ENCODE measurements at places on chromosomes 6 and 20.

DNA sequence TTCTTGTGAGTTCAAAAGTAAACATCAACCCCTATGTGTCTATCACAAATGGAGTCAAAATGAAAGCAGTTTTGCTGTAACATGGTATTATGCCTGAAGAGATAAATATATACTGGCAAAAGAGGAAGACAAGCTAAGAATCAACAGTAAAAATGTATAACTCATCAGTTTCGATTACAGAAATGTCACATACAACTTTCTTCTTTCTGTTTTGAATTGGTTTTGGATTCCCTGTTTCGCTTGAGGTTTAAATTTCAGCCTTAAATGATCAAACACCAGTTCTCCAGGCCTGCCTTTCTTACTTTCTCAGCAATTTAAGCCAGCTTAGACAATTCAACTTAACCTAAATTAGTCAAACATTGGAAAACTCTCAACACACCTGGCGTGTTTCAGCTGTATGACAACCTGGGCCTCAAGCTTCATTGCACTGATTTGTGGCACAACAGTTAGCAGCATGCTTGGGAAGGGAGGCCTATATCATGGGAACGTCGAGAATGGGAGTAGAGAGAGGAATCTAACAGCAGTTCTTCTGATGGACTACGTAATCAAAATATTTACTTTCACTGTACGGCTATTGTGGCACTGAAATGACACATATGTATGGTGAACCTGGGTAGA lies 51.9 kb upstream of the MARCKS start:
- DNase-seq = no peak

GRCh38 chr6:158817728-158818580 lies 1.2 kb downstream of the EZR start:
- peak; percentile 76 for DNase-seq

DNA sequence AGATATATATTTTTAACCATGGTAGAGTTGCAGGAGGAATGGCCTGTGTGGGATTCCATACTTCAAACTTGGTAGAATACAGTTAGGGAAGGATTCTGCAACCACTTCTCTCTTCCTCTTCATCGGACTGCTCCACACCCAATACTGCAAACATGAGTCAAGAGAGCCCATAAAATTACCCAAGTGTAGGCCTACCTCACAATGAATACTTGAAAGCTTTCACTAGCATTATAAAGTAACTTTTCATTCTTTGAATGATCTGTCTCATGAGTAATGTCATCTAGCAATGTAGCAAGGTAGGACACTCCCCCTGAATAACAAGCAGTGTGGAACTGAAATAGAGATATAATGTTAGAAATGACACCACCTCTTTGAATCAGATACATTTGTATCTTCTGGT lies 79.4 kb downstream of the FOXC1 start:
- no peak for DNase-seq

DNA sequence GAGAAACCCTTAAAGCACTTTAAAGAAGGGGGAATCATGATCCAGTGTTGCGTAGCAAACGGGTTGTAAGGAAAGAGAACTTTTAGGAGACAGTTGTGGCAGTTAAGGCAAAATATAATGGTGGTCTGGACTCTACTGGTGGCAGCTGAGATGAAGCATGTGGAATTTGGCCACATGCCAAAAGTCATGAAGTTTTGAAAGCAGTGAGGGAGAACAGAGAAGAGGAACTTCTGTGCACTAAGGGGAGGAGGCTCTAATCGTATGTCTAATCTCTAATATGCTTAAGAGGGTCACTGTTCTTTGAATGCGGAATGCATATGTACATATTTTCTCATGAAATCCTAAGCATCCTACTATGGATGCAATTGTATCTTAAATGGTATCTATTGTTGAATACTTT lies 91.5 kb downstream of the RIMS1 start:
- DNase-seq = no peak

DNA sequence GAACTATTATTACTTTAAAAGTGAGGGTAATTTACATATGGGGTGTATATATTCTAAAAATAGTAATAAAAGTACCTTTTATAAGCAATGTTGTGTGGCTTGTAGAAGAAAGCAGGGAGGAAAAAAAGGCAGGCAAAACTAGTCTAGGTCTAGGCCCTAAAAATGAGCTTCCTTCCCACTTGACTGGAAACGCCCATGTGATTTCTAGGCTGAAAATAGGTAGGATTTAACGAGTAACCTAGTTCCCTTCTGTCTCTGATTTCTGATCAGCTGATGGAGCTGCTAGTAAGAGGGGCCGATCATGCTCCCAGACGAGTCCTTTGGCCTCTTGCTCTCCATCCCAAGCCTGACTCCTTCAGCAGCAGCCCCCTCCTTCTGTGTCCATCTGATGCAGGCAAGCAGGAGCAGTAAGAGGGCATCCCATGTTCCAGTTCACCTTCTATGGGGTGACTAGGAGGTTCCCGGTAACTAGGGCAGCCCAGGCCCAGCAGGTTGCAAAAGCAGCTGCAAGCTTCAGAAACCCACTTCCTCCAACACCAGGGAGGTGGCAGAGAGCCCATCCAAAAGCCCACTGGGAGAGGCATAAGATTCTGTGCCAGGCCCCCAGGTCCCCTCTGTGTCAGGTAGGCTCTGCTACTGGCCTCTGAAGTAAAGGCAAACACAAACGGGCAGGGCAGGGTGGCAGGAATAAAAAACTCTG lies 24.4 kb downstream of the TBC1D20 start:
- no peak for DNase-seq

DNA sequence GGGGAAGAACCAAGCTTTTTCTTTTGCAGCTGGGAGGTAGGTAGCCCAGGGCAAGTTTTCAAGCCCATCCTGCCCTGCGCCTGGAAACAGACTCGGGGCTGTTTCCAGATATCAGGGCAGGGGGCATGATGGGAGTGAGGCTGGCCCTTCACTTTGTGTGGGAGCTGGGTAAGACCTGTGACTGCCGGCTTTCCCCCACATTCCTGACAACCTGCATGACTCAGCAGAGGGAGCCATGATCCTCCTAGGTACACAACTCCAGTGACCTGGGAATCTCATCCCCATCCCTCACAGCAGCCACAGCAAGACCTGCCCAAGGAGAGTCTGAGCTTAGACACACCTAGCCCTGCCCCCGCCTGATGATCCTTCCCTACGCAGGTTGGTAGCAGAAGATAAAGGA lies 280.8 kb downstream of the SOX4 start:
- DNase-seq = no peak

DNA sequence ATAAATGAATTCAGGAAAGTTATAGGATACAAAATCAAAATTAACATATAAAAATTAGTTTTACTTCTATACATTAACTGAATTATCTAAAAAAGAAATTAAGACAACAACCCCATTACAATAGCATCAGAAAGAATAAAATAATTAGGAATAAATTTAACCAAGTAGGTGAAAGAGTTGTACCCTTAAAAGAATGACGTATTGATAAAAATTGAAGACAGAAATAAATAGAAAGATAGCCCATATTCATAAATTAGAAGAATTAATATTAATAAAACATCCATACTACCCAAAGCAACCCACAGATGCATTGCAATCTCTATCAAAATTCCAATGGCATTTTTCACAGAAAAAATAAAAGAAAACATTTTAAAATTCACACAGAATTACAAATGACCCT lies 242.8 kb downstream of the MMUT start:
- no peak for DNase-seq

DNA sequence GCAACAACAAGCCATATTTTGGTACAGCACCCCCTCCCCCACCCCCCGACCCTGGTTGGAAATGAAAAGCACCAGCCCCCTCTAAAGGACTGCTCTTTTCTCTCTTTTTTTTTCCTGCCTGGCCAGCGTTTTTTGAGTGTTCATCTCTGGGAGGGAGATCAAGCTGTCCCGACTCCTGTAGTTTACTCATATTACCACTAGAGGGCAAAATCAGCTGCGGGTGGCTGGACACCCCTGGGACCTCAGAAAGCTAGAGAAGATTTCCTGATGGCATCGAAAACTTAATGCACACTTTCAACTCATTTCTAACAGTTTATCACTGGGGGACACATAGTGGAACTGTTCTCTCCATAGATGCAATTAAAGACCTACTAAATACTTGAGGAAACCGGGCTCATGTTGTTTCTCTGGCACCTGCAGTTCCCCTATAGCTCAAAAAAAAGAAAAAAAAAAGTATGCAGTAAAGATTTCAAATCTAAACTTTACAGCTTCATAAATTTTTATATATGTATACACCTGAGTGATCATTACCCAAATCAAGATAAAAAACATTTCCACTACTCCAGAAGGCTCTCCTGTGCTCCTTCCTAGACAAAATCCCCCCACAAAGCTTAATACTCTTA lies 24.4 kb downstream of the CNBD2 start:
- DNase-seq = peak; percentile 13

DNA sequence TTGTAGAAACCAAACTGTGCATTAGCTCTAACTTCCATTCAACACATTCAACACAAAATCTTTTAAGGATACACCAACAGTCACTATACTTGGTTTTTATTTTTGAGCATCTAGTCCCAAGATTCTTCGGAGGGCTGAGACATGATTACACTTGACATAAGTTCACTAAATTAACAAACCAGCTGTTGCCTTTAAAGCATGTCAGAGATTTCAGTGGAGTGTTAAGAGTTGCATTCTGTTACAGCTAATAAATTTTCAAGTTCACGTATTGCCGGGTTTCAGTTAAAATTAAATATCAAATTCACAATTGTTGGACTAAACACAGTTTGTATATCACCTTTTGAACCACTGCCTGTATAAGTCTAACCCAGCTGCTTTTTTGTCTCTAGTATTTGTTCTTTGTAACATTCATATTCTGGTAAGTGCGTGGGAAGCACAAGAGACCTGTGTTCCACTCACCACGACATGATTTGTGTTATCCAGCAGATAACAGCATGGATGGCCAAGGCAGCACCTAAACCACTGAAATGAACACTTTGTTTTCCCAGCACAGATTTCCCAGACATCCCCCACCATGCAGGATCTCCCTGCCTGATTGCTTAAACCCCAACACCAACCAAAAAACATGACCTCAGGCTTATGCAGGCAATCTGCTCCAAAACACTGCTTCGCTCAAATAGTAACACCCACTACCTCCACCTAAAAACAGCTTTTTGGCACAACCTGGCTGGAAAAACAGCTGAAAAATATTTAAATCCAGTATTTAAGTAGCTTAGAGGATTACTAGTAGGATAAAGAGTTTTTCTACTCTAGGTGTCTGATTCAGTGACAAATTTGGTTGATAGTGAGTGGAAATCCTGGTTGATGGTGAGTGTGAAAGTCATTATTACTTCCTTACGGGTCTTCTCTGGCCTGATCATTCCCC lies 286.5 kb upstream of the NT5E start:
- DNase-seq = no peak

DNA sequence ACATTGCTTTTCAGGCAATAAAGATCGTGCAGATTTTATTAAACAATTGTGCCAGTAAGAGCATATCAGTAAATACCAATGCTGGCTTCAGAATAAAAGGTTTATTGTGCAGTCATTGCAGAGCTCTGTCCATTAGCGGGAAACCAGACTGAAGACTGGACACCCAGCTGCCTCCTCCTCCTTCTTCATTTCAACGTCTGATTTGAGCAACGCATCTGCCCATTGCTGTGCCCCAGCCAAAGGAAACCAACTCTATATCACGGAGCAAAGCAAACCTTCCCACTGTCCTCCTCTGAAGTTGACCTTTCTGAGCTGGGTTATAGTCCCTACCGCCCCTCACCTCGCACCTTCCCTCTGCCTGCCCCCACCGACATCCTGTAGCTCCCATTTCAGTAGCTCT lies 80.8 kb downstream of the SLC22A23 start:
- no peak for DNase-seq

GRCh38 chr6:46138281-46138680 lies 8.5 kb downstream of the ENPP4 start:
- DNase-seq = no peak

- no peak for DNase-seq
These were observed 1.3 kb downstream of the PTGIS start for GRCh38 chr20:49566401-49567364.

GRCh38 chr6:143061597-143062385 lies 1.1 kb downstream of the AIG1 start:
- DNase-seq = no peak

DNA sequence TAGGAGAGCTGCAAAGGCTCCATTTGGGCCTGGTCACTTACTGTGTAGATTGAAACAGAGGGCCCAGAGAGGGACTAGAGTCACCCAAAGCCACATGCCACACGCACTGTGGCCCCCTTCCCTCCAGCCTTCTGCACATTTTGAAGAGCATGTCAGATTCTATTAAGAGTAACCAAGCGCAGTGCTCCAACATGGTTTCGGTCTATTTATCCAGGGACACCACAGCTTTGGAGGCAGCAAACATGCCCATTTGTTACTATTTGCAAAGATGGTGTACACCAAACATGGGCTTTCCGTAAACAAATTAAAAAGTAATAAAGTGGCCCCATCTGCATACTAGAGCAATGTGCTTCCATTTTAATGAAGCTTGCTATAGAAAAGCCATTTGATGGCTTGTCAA lies 43.7 kb upstream of the CCDC167 start:
- no peak for DNase-seq

- DNase-seq = no peak
These were observed 945.7 kb downstream of the KIF16B start for GRCh38 chr20:15627501-15627903.

GRCh38 chr6:156556811-156557210 lies 220.4 kb upstream of the ARID1B start:
- DNase-seq = no peak

- no peak for DNase-seq
These were observed 144.2 kb upstream of the TNFAIP3 start for GRCh38 chr6:137722749-137723272.

GRCh38 chr6:167843023-167843422 lies 16.3 kb downstream of the AFDN start:
- DNase-seq = no peak

DNA sequence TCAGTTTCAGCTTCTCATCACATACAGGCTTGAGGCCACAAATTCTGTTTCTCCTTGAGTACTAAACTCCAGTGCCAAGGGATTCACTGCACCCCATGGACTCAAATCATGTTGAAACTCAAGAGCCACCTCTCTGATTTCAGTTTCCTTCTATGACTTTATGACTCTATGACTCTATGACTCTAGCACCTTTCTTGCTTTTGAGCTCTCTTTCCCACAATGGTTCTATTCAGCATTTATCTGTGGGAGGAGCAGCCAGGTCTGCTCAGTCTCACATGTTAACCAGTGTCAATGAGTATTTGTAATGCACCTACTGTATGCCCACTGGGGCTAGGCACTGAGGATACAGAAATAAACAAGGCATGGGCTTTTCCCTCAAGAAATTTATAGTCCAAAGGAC lies 14.6 kb upstream of the SLC22A2 start:
- no peak for DNase-seq

- DNase-seq = peak; percentile 39
These were observed 15.0 kb downstream of the ZNF217 start for GRCh38 chr20:53578492-53579222.

GRCh38 chr6:27296106-27296783 lies 15.8 kb downstream of the POM121L2 start:
- DNase-seq = no peak

GRCh38 chr20:15241681-15242080 lies 904.3 kb upstream of the FLRT3 start:
- no peak for DNase-seq

- no peak for DNase-seq
These were observed 24.6 kb downstream of the SLCO4A1 start for GRCh38 chr20:62666736-62667529.
